ENCODE measurements at places on chromosomes 13 and 19.
A peak's percentile ranks its signal among the peaks of the same experiment; 100 is the strongest.

DNA sequence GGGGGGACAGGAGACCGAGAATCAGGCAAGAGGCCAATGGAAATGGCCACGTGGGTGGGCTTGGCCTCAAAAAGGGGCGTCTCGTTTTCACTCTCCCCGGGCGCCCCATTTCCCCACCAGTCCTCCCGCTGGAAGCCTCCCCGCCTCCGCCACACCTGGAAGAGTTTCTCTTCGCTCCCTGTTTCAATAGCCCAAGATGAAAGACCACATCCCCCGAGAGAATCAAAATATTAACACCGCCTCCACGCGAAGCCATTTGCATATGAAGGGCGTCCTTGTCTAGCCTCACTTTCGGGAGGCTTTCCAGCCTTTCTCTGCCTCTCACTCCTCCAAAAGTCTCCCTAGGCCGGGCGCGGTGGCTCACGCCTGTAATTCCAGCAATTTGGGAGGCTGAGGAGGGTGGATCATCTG is 691 bp upstream of the OLFM2 start:
- DNase-seq = no peak

DNA sequence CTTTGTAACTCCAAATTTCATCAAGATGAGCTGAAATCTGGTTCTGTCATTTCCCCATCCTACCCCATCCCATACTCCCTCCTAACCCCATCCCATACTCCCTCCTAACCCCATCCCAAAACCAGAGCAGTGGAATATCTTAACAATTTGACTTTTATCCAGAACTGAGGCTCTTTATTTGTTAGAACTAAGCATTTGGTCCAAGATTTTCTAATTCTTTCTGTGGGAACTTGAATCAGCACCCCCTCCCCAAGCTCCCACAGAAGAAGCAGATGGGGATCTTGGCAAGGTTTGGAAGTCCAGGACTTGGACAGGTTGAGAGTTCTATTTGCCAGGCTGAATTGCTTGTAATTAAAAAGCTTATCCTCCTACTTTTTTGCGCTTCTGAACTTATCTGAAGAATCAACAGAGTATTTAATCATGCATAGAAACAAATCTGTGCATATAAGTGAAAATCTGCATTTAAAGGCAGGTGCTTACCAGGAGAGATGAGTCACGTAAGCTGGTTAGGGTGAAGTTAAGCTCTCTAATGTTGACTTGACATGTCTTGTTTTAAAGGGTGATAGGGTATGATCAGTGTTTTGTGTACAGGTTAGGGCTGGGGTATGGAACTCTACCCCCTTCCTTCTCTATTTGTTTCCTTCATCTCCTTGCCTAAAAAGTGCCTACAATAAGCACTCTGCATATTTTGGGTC is 111.1 kb downstream of the COG6 start:
- no peak for DNase-seq

DNA sequence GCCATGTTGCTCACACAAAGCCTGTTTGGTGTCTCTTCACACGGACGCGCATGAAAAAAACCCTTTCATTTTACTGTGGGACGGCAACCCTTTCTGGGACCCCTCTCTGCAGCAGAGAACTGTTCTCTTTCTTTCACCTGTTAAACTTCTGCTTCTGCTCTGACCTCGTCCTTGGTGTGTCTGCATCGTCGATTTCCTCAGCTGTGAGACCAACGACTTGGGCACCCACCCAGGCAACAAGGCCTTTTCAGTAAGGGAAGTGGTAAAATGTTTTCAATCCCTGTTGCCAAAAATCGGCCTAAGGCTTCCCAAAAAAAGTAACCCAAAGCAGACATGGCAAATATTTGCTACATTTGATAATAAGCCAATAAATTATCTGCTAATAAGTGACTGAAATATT is 515.3 kb downstream of the IRS2 start:
- no peak for DNase-seq

GRCh38 chr13:47474839-47475238 is 526.2 kb downstream of the SUCLA2 start:
- DNase-seq = no peak

DNA sequence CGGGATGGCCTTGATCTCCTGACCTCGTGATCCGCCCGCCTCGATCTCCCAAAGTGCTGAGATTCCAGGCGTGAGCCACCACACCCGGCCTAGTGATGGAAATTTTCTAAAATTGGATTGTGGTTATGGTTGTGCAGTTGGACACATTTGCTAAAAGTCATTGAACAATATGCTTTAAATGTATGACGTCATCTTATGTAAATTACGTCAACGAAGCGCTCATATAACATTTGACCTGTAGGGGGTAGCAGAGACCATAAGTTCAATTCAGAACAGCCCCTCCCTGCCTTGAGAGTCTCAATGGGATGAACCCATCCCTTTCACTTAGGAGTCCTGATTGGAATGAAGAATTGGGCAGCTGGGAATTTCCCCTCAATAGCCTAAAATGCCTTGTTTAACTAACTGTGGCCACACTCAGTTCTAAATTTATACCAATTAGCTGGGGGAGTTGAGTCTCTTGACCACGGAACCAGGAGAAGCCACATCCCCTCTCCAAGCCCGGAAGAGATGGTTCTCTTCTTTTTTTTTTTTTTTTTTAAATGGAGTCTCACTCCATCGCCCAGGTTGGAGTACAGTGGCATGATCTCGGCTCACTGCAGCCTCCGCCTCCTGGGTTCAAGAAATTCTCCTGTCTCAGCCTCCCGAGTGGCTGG is 15.2 kb upstream of the TLE6 start:
- peak; percentile 48 for DNase-seq

DNA sequence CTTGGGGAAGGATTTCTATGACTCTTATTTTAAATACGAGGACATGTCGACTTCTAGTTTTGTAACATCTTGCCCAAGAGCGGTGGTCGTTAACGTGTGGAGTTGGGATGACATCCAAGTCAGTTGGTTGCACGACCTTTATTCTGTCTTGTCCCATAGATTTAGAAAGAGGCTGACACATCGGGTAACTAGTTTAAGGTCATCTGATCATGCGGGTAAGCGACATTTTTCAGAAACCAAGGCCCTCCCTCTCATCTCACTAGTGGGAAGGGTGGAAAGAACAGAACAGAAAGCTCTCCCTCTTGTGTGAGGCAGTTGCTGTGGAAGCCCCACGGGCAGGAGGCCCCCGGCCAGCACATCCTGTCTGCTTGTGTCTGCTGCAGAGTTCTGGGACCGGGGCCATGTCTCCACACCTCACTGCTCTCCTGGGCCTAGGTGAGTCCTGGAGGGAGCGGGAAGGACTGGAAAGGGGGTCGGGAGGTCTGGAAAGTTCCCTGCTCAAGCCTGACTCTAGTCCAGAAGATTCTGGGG is at the start of gene LAIR2:
Gene LAIR2, plus strand, starts transcription at position 314 of the 531 bp plus-strand sequence. Its CDS starts 88 bp downstream, at position 402.
- DNase-seq = no peak

DNA sequence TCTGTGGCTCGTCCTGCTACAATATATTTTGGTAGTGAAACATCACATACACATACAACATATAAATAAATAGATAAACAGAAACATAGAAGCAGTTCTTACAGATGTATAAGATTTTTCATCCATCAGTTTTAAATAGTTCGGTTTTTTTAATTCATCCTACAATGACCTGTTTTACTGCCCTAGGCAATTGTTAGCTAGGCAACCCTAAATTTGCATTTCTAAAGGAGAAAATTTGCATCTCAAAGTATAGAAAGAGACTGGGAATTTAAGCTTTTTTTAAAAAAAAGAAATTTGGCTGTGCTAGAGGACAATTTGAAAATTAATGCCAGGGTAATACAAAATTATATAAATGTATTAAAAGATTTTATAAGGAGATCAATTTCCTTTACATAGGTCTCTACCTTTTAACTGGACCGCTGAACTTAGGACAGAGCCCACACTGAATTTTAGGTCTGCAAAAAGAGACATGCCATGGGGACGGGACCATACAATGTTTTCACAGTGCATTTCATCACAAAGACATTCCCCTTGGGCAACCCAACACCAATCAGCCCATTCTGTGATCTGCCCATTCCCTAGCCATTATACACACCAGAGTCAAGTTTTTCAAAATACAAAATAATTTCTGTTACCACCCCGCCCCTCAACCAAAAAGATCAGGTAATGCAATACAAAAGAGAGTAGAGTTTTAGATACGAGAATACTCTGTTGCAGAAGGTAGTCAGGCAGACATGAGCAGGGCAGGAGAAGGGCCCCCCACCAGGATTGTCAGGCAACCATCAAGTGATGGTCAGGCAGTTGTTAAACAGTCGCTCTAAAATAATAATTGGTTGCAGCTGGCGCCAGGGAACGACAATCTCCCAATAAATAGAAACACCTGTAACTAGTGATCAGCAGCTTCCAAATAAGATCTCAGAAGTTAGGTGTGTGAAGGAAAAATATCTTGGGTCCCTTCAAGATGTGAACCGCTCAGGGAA is 299.7 kb upstream of the SGCG start:
- DNase-seq = no peak

GRCh38 chr19:7658219-7658686 is 10.6 kb upstream of the RETN start:
- peak; percentile 70 for DNase-seq

DNA sequence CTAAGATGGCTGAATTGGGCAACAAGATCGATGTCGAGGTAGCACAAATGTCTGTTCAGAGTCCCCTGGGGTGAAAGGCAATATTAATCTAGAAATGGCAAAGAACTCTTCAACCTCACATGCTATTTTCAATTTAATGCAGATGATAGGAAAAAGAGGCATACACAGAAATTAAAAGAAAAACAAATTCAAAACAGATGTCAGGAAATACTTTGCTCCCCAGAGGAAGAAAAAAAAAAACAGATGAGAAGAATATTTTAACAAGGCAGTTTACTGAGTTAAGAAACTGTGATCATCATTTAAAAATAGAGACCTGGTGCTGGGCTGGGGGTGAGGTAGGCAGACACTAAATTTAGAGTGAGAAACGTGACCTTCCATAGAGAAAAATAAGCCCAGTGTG is 421.9 kb upstream of the ARGLU1 start:
- no peak for DNase-seq

DNA sequence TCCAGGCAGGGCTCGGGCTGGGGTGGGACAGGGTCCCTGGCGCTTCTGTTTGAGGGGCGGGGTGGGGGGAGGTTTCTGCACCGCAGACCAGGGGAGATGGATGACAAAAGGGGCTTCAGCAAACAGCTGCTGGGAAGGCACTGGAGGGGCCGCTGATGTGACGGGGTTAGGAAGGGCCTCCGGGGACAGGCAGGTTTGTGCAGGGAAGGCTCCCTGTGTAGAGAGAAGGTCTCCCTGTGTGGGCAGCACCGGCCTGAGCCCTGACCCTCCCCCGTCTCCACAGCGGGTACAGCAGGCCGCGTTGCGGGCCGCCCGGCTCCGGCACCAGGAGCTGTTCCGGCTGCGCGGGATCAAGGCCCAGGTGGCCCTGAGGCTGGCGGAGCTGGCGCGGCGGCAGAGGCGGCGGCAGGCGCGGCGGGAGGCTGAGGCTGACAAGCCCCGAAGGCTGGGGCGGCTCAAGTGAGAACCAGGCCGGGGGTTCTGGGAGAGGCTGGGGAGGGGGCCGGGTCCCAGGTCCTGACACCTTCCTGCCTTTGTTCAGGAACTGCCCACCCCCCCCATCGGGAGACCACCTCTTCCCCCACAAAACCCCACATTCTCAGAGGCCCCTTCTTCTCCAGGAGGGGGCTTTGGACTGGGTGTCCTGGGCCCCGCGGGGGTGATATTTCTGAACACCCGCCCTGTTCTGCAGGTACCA is 9.9 kb downstream of the NOP53 start:
- DNase-seq = no peak
